ENCODE measurements at places on chromosomes 2 and 18.
A peak's percentile ranks its signal among the peaks of the same experiment; 100 is the strongest.

DNA sequence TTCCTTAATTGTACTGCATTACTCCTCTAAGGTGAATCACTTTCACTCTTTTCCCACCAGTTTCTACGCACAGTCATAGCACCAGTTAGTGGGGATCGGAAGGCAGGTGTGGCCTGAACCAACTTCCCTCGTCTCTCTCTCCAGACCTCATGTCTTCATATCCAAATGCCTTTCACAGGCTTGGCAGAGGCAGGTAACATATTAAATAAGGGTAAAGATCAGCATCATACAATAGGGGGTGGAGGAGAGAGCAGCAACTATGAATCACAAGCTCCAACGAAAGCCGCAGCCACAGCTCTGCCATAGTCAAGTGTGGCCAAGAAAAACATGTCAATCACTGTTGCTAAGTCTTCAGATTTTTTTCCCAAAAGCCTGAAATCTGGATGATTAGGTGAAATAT, 40.3 kb downstream of the AP1S3 start:
- DNase-seq, result no peak

DNA sequence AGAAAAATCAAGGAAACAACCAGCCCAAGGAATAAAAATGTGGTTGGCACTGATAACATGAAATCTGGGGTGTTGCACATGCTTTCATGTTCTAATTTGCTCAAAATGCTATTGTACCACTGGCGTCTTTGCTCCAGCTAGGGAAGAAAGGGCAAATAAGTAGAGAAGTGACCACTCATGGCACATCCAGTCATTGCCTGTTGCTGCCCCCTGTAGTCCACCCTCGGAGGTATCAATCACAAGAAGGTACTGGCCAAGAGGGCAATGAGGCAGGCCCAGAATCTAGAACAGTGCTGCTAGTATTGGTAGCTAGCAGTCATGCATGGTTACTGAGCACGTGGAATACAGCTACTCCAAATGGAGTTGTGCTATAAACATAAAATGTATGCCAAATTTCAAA, 213.4 kb downstream of the CDCA7 start:
- DNase-seq, result no peak

GRCh38 chr2:26941486-26941885, 29.0 kb upstream of the MAPRE3 start:
- no peak for DNase-seq

DNA sequence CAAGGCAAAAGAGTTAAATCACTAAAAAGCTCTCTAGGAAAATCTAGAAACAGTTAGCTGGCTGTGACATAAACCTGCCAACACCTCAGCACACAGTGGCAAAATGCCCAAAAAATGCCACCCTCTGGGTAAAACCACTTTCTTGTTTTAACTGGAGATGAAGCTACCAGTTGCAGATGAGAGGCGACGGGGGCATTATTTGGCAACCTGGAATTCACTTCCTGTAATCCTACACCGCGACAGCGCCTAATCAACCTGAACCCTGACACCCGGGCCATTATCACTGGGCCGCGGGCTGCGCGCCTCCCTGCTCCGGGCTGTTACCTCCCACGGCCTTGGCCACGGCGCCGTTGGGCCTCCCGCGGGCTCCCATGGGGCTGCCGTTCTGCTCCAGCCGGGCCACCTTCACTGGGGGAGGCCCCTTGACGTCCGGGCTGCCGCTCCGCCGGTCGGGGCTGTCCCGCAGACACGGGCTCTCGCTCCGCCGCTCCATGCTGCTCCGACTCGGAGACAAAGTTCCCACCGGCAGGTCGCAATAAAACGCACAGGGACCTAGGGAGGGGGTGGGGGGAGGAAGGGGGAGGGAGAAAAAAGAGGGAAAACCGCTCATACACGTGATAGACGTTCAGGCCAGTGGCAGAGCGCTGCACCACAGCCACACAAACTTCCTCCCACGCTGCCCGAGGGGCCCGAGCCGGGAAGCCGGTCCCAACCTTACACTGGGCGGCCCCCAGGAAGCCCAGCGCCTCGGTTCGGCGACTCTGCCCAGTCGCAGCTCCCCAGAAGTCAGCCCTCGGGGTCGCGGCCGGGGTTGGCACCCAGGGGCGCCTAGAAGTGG, 2.0 kb downstream of the SATB2 start:
- peak; percentile 52 for DNase-seq

GRCh38 chr2:95271381-95271971, 2.8 kb upstream of the PROM2 start:
- DNase-seq, result no peak

- DNase-seq, result peak; percentile 42
Measured at GRCh38 chr2:6826081-6826913, 39.4 kb downstream of the CMPK2 start.

DNA sequence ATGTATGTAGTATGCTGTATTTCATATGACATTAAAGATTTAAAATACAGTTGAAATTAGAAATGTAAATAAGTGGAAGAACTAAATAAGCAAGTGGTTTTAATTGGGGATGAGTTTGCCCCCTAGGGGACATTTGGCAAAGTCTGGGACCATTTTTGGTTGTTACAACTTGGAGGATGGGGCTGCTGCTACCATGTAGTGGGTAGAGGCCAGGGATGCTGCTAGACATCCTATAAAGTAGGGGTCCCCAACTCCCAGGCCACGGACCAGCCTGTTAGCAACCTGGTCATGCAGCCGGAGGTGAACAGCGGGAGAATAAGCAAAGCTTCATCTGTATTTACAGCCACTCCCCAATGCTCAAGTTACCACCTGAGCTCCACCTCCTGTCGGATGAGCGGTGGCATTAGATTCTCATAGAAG, 27.9 kb upstream of the ASNSD1 start:
- no peak for DNase-seq

DNA sequence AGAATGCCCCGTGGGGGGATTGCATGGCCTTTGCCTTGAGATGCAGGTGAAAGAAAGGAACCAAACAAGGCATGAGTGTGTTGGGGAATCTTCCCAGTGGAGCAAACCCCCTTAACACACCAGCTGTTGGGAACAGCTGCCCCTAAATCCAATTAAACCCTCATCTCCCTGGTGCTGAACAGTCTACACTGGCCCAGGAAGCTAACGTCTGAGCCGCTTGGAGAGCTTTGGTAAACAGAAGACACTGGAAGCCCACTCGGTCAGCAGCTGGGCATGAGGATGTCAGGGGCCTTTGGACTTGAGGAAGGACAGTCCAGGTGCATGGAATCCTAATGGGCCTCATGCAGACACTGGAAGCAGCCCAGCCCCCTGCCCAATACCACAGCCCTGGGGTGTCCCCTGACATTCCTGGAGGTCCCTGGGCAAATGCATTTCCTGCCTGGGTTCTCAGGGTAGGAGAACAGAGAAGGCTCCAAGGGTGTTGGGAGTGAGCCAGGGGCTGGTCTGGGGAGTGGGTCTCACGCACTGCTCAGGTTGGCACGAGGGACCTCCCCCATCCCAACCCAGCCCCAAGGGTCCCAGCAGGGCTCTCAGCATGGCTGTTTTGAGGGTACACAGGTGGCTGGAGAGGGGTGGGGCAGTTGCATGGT, 37.7 kb downstream of the GBX2 start:
- DNase-seq, result no peak

DNA sequence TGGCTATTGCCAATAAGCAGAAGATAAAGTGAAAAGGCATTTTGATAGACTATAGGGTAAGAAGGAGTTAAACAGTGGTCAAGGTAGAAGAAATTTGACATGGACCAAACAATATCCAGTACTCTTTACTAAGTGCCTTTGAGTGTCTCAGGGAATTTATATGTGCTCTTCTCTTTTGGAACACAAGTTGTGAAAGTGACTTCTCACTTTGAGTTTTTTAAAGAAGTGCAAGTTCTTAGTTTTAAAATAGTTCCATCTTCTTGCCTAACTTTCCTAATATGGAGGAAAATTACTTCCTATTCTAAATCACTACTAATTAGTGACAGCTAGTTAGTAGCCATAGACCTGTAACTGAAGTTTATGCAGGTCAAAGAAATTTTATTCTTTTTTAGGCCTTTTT, 63.4 kb downstream of the AFTPH start:
- no peak for DNase-seq

- no peak for DNase-seq
Measured at GRCh38 chr2:32777714-32778113, 149.9 kb downstream of the TTC27 start.

DNA sequence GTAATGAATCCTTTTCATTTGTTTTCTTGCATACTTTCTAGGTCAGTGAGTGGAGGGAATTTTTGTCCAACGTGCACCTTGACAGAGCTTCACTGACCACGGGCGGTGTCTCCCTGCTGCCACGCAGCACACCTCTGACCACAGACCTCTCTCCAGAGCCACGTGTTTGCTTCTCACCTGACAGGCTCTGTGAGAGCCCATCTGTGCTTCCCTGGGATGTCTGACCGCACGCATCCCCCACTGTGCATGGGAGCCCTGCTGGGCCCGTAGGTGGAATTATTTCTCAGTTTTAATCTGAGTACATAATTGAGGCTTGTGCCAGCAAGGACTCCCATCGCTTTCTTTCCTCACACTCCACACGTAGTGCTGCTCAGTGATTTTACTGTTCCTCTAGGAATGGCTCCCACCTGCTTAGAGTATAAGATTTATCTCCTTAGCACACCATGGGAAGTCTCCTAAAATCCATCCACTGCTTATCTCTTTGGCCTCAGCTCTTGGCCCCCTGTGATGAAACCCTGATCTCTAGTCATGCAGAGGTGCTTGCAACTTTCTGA, 482.6 kb downstream of the TSN start:
- no peak for DNase-seq

DNA sequence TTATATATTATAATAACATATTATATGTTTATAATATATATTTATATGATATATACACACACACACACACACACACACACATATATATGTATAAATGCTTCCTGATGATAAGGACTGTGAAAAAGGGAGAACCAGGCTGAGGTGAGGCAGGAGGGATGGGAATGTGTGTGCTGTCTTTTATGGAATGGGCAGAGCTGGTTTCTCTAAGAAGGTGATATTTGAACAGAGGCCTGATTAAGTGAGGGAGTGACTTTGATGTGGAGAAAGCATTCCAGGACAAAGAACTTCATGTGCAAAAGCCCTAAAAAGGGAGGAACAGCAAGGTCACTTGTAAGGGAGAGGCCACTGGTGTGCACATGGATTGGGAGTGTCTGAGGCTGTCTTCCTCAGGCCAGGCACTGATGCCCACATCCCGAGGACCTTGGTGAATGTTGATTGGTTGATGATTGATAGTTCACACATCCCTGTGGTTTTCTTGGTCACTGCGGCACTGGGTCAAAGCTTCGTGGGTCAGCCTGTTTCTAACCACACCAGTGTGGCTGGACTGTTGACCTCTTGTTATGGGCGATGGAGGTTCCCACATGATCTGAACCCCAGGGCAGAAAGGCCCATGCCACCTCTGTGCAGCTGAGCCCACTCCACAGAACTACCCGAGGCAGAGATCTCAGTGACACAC, 196.9 kb downstream of the MYCN start:
- DNase-seq, result no peak

GRCh38 chr2:219919506-219919905, 292.1 kb downstream of the SLC4A3 start:
- no peak for DNase-seq

GRCh38 chr2:75560768-75561565, at the start of gene EVA1A:
Gene EVA1A, minus strand, starts transcription at chr2:75560939. Its CDS starts 42,799 bp downstream, at chr2:75518140.
- no peak for DNase-seq

- no peak for DNase-seq
Measured at GRCh38 chr2:18045230-18045629, 166.8 kb downstream of the KCNS3 start.

DNA sequence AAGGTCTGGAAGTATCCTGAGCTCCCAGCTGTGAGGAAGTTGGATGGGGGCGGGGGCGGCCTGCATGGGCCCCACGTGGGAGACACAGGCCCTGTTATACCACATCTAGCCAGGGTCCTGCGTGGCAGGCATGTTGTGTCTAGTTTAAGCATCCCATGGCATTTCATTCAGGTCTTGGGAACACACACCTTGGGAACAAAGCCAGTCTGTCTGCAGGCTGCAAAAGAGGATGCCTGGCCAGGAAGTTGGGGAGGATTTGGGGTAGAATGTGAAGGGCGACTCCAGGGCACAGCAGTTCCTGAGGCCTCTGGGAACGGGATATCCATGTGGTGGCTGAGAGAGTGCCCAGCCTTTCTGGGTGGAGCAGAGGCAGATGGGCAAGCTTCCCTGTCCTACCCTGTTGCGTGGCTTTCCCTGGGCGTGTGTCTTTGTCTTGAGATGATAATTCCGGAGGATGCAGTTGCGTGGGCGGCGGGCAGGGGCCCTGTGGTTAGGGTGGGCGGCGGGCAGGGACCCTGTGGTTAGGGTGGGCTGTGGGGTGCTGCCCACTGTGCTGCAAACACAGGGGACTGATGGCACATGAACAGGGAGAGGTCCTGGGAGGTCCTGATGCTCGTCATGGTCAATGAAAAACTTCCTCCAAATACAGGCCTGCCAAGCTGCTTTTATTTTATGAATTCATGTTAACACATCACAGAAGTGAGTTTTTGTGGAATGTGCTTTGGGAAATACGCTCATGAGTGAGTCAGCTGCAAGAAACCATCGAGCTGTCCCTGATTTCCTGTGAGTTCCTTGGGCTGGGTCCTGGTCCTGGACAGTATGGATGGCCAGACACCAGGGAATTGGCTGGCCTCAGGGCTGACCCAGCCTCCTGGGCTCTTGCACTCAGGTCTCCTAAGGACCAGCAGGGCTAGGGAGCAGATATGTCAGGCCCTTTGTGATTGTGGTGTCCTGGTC, 90.0 kb upstream of the HS6ST1 start:
- DNase-seq, result no peak

DNA sequence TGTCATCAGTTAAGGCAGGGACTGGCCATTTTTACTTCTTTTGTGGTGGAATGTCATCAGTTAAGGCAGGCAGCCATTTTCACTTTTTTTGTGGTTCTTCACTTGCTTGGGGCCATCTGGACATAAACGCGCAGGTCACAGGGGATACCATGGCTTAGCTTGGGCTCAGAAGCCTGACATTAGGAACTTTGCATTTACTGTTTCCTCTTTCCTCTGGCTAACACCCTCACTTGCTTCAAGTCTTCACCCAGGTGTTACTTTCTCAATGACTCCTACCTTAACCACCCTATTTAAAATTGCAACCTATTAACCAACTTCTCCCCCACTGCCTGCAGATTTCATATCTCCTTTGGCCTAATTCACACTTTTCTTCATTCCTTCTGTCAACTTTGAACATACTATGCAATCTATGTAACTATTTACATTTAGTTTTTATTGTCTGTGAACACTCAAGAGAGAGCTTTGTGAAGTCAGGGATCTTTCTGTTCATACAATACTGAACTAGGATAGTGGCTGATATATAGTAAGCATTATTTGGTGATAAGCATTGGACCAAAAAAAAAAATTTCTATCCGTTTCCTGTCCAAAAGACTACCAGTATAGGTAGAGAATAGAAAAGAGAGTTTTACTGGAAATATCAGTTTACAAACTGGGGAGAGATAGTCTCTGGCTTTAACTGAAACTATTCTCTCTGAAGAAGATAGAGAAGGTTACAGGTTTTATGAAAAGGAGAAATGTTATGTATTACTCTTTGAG, 600.1 kb upstream of the ZNF804A start:
- DNase-seq, result no peak

- no peak for DNase-seq
Measured at GRCh38 chr2:88933091-88933490, 241.6 kb downstream of the RPIA start.

GRCh38 chr2:5867056-5867455, 174.9 kb downstream of the SOX11 start:
- DNase-seq, result no peak

GRCh38 chr18:59048048-59048363, 91.7 kb upstream of the SEC11C start:
- no peak for DNase-seq

GRCh38 chr2:36406296-36406695, 50.7 kb downstream of the CRIM1 start:
- no peak for DNase-seq

Data from NCI-H187 (cell line).